Umbilical cord (tissue), 2 donors: ENCODE measurements at places on chromosomes 1 and 21.

DNA sequence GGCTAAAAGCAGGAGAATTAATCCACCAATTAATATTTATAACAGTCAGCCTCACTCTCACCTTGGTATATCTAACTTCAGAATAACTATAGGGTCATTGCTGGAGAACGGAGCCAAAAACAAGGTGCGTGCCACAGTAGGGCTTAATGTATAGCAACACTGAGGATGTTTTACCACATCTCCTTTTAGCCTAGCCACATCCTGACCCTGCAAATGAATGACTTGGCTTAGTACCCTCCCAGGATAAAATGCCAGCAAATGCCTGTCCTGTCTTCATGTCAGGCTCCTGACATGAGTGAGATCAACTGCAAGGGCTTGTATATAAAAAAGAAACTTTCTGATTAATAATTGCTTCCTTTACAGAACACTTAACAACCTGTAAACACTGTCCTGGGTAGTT is 2.7 kb upstream of the CDC42BPA start:
- DNase-seq = no peak

- DNase-seq = no peak
Measured at GRCh38 chr1:150869683-150870082, 6.7 kb downstream of the ARNT start.

- DNase-seq = no peak
Measured at GRCh38 chr1:245748240-245748639, 593.5 kb downstream of the KIF26B start.

DNA sequence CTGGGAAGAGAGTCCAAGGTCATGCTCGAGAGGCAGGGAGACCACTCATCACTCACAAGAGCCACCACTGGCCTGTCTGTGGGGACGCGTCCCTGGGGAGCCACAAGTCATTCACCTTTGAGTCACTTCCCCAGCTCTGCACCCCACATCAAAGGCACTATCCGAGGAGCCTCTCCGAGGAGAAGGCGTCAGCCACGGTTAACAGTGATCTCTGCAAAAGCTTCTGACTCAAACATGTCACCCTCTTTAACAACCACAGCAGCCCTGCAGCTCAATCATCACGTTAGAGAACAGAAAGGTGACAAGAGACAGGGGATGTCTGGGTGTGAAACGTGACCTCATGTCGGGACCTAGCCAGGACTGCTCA is 9.0 kb downstream of the LRRC47 start:
- DNase-seq = no peak

DNA sequence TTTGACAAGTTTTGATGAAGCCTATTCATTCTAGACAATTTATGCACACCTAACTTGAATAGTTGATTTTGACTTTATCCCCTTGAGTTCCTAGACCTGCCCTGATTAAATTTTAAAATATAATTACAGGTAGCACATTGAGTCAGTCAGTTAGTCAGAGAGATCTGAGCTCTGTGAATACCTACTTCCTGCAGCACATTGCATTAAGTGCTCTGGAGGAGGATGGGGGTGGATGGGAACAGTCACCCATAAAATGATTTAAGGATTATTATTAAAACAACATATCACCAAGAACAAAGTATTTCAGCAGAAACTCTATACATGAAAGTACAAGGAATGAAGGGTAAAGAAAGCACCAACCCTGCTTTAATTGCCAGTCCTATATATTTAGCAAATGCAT is 11.8 kb upstream of the RPF1 start:
- no peak for DNase-seq
